ENCODE measurements at places on chromosomes 5 and 9.

GRCh38 chr5:68178579-68178978 lies 37.0 kb upstream of the PIK3R1 start:
- no peak for DNase-seq

GRCh38 chr5:1552521-1553255 lies 28.9 kb upstream of the LPCAT1 start:
- DNase-seq, result no peak

DNA sequence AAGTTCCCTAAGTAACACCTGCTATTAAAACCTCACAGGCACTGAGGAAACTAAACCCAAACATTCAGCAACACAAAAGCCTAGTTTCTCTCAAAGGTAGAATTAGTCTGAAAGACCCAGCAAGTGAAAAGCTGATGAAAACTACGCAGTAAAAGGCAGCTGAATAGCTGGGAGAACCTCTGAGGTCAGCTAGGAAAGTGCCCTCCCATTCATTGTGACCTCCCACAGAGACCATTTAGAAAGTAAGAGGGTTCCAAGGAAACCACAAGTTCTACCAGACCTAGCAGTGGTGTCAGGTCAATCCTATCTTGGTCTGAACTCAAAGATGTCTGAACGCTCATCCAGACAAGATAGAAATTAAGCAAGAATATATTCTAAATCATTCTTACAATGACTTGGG lies 144.7 kb downstream of the SSBP2 start:
- DNase-seq, result no peak

GRCh38 chr5:147743012-147743411 lies 39.5 kb downstream of the JAKMIP2 start:
- no peak for DNase-seq

GRCh38 chr5:83925321-83925954 lies 204.8 kb upstream of the HAPLN1 start:
- DNase-seq, result no peak

DNA sequence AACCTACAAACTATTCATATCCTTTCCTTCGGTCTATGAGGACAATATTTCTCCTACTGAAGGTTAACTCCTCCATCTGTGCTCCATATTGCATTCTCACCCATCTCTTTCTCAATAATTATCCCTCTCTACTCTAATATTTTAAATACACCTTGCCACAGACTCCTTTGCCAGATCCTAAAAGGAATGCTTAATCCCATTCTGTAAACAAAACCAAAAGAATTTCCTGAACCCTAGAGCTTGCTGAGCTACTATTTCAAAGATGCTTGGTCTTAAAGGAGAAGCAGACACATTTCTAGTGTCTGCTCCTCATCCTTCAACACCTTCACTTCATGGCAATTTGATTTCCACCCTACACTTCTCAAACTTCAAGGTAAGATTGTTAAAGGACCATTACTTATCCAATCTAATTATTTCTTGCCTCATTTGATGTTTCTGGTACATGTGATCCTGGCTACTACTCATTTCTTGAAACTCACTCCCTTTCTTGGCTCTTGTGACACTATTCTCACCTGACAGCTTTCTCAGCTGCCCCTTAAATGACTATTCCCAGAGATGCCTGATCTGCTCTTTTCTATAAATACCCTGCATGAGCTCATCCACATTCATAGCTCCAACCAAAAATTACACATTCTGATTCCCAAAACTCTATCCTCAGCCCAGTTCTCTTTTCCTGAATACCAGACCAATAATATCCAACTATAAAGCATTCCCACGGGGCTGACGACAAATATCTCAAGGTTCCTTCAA lies 20.2 kb downstream of the HOMER1 start:
- no peak for DNase-seq

DNA sequence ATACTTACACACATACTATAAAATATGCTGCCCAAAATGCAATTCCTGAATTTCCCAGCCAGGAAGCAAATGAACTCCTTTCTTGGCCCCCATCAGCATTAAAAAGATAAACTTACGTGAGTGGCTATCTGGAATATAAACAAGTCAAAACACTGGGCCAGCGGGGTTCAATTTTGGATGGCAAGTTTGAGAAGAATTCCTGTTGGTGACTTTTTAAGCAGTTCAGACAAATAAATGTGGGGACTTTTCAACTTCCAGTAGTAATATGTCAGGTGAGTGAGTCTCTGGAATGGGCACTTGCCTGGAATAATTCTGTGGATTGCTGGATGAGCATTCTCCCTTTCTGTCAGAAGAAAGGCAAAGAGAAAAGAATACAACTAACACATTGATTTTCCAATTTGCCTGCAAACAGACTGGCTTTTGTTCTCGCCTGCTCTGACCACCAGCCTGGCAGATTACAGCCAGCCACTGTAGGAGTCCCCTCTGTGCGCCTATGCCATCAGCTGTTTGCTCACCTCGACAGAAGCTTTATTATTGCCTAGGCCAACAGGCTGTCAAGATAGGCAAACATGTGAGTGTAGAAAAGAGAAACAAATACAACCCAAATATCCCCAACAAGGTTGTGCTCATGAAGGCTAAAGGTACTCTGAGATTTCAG lies 78.6 kb downstream of the MRPS27 start:
- no peak for DNase-seq

DNA sequence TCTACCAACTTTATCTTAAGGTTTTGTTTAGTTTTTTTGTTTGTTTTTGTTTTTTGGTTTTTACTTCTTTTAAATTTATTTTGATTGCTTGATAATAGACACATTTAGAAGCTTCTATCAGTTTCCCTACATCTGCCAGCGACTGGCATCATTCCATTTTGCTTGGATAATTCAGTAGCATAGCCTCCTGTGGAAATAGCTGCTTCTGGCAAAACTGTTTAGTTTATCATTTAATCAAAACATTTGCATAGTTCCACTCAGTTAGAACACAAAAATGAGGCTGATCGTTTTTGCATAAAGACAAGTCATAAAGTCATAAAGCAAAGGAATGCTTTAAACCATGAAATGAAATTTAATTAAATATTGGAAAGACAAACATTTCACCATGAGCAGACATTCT lies 133.7 kb upstream of the NFIL3 start:
- DNase-seq, result no peak

- no peak for DNase-seq
These were observed 56.2 kb downstream of the PLAC8L1 start for GRCh38 chr5:146048994-146049703.

- DNase-seq, result no peak
These were observed 399.9 kb downstream of the ZSWIM6 start for GRCh38 chr5:61731946-61732314.

DNA sequence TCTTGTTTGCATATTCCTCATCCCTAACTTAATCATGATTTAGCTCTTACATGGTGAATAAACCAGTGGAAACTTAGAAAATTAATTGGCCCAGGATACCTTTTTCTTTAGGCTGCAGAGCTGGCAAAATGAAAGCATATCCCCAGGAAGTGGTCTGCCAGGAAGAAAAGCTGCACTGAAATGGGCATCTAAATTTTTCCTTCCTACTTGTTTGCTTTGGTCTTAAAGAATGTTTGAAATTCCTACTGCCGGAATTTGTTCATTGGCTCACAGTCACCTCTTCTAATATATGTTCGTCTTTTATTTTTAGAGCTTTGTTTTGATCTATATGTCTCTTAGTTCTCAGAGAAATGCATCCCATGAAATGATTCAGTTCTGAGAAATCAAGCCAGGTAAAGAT lies 113.2 kb upstream of the ELL2 start:
- no peak for DNase-seq

DNA sequence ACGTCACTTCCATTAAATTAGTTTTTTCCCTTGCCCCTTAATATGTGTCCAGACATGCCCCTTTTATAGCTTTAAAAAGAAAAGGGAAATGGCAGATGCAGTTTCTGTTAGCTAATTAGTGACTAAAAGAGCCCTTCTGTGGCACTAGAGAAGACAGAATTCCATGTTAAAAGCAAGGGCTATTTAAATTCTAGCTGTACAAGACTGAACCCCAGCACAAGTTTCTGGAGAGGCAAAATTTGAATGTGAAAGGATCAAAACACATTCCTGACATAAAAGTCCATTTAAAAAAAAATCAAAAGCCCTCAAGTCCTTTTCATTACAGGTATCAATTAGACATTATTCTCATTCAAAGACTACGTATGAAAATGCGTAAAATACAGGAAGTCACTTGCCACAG lies 78.7 kb downstream of the HAPLN1 start:
- no peak for DNase-seq

GRCh38 chr5:7795306-7795705 lies 55.6 kb downstream of the CFAP90 start:
- DNase-seq, result no peak

DNA sequence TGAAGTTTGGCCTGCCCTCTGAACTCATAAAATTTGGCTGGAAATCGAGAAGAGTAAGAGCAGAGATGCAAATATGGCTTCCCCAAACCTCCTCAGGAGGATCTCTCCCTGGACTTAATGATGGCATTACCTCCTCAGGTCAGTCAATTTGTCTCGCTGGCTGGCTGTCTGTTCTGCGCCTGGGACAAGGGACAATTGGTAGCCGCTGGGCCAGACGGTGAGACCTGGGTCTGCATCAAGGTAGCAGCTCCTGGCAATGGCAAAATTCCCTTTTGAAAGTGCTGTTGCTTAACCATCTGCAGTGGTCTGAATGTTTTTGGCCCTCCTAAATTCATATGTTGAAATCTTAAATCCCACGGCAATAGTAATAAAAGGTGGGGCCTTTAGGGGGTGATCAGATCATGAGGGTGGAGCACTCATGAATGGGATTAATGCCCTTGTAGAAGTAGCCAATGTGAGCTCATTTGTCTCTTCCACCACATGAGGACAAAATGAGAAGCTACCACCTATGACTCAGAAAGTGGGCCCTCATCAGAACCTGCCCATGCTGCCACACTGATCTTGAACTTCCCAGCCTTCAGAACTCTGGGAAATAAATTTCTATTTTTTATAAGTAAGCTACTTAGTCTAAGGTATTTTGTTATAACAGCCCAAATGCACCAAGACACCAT lies 439.3 kb upstream of the KLF4 start:
- DNase-seq, result no peak

- DNase-seq, result no peak
These were observed 50.1 kb upstream of the FBXL17 start for GRCh38 chr5:108432024-108432423.

All from stimulated activated CD8-positive, alpha-beta memory T cell treated with anti-CD3 and anti-CD28 coated beads, Interleukin-7, amount 100 ng/mL, for 48 hours (primary cell).